ENCODE measurements at places on chromosomes 16 and 17.

- no peak for DNase-seq
These were observed 9.4 kb upstream of the CEP20 start for GRCh38 chr16:15897834-15898254.

GRCh38 chr16:12090151-12090530 lies 113.6 kb downstream of the SNX29 start:
- no peak for DNase-seq

DNA sequence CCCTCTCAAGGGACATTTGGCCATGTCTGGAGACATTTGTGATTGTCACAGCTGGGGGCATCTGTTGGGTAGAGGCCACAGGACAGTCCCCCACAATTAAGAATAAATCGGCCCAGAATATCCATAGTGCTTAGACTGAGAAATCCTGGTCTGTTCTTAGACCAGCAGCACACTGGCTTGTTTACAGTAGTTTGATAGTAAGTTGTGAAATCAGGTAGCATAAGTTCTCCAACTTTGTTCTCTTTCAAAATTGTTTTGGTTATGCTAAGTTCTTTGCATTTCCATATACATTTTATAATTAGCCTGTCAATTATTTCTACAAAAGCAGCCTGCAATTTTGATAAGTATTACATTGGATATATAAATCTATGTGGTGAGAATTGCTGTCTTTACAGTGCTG lies 6.8 kb downstream of the MGRN1 start:
- DNase-seq, result no peak

GRCh38 chr17:49029801-49030200 lies 32.6 kb downstream of the IGF2BP1 start:
- DNase-seq, result no peak

DNA sequence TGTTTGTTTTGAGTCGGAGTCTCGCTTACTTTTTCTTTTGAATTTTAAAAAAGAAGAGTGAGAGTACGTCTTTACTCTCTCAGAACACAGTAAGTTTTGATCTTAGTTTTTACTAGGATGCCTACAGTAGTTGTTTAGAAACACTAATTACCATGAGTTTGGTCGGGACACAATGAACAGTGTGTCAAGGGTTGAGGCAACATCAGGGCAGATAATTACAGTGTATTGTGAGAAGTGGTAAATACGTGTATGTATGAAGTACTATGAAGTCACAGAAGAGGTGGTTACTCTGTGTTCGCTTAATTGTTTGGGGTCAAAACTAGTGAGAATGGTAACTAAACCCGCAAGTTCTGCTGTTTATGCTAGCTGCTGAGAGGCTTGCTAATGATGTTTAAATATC lies 18.2 kb downstream of the PAFAH1B1 start:
- no peak for DNase-seq

DNA sequence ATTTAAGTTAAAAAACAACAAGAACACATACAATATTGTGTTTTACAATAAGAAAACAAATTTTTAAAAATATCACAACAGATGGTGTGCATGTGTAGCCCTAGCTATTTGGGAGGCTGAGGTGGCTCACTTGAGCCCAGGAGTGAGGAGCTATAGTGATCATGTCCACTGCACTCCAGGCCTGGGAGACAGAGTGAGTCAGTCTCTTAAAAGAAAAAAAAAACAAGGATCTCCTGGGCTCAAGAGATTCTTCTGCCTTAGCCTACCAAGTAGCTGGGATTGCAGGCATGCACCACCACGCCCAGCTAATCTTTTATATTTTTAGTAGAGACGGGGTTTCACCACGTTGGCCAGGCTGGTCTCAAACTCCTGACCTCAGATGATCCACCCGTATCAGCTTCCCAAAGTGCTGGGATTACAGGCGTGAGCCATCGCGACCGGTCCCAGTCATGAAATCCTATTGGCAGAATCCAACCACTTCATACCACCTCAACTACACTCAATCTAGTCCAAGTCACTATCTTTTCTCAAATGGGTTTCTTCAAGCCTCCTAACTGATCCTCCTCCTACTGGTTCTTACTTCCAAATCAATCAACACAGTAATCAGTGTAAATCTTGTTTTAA lies 55.0 kb downstream of the STH start:
- no peak for DNase-seq

DNA sequence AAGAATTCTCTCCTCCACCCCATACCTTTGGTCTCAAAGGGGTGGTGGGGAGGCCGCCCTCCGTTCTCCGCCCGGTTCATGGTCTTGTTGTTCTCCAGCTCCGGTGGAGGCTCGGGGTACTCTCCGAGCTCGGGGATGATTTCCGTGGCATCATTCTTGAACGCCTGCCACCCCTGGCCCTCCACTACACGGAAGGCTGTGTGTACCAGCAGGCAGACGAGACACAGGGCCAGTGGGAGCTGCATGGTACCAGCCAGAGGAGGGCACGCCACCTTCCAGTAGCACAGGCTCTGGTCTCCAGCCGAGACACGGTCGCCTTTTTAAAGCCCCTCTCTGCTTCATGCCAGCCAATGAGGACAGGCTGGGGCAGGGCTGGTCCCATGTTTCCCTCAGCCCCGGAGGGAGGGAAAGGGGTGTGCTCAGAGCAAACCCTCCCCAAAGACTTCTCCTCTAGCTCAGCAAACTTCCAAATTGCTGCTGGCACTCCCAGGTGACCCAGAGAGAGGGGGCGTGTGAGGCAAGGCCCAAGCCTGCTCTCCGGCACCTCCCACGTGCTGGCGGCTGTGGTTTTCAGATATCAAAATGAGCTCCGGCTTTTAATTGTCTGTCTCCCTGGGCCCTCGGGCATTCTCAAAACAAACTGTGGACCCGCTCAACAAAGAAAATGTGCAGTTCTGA lies at the start of gene SOST:
TSS of gene SOST (minus strand) at position 295 of the 678 bp plus-strand sequence. CDS start at position 245, 50 bp downstream.
- DNase-seq, result no peak

- no peak for DNase-seq
These were observed 718 bp downstream of the NDUFAB1 start for GRCh38 chr16:23595246-23595950.

GRCh38 chr17:19021622-19022083 lies 17.1 kb upstream of the FAM83G start:
- no peak for DNase-seq

DNA sequence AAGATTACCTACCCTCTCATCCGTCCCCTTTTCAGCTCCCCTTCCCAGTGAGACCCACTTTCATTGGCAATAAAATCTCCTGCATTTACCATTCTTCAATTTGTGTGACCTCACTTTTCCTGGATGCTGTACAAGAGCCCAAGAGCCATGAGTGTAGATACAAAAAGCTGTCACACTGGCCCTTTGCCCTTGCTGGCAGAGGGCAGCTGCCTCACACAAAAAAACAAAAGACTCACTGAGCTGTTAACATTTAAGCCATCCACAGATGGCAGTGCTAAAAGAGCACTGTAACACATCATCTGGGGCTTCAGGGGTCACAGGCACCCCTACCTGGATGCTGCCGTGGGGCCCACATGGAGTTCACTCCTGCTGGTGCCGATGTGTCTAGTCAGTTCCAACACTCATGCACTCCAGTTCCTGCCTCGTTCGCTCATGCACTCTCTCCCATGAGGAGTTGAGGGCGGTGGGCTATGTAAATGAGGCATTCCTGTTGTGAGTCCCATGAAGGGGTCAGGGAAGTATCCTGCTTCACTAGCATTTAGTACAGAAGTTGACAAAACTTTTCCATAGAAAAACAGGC lies 123.1 kb downstream of the CA10 start:
- DNase-seq, result no peak

DNA sequence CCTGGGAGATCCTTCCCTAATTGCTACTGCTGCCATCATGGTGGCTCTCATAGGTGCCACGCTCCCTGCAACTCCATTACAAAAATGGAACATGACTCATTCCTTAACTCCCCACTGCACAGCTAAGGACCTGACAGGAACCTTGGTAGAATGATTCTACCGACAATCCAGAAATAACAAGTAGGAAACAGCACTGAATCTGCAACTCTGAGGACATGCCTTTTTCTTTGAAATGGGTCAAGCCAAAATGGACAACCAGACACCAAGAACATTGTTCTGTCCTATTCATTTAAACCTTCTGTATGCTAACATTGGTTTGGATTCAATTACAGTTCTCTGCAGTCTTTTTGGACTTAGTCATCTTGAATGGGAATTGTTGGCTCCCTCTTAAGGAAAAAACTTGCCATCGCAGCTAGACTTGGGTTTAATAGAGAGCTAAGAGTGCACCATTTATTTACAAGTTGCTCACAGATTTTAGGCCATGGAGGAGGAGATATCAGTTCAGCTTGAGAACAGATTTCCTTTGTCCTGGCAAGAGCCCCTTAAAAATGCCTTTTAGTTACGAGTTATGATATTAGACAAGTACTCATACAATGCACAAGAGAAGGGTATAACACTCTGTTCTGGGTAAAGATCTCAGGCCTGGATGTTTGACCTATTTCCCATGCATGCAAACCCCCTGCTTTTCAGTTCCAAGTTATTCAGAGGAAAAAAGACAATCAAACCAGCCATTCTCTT lies 20.9 kb upstream of the NSRP1 start:
- no peak for DNase-seq

DNA sequence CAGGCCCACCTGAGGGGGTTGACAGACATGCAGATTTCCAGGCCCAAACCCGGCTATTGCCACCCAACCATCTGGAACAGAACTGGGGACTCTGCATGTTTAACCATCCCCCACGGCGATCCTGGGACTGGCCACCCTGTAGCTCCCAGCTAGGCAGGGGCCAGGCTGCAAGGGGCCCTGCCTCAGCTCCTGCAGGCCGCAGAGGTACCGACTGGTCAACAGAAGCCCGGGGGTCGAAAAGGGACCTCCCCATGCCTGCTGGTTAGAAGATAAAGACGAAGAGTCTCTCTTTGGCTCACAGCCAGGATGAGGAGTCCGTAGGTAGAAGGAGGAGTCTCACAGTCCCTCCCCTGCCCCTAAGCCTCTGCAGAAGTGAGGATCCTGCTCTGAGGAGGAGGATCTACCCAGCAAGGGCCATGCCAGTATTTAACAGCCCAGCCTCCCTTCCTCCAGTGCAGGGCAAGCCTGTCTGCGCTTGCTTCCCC lies 223.4 kb upstream of the TNRC6C start:
- no peak for DNase-seq

DNA sequence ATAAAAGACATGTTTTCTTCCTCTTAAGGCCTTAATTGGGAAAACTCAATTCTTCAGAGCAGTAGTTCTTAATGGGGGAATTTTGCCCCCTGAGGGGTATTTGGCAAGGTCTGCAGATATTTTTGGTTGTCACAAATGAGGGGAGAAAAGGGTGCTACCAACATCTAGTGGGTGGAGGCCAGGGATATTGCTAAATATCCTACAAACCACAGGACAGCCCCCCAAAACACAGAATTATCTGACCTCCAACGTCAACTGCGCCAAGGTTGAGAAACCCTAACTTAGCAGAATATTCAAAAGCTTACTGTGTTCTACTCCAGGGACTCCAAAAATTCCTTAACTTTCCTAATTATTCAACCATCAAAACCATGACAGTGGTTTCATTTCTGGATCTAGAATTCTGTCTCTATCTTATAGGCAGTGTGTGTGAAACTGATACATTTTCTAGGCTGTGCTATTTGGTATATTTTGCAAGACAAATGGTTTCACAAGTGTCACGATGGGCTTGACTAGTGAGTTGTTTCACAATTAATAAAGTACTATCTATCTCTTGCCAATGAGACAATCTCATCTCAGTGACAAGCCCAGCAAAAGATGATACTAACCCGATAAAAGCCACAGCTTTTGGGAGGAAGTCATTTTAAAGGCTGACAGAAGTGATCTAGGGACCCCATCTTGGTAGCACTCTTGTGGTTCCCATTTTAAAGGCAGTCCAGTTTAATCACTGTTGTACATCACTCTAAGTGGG lies 14.7 kb downstream of the TXNDC11 start:
- DNase-seq, result no peak

- DNase-seq, result no peak
These were observed 5.3 kb downstream of the GPRC5B start for GRCh38 chr16:19879241-19879792.

DNA sequence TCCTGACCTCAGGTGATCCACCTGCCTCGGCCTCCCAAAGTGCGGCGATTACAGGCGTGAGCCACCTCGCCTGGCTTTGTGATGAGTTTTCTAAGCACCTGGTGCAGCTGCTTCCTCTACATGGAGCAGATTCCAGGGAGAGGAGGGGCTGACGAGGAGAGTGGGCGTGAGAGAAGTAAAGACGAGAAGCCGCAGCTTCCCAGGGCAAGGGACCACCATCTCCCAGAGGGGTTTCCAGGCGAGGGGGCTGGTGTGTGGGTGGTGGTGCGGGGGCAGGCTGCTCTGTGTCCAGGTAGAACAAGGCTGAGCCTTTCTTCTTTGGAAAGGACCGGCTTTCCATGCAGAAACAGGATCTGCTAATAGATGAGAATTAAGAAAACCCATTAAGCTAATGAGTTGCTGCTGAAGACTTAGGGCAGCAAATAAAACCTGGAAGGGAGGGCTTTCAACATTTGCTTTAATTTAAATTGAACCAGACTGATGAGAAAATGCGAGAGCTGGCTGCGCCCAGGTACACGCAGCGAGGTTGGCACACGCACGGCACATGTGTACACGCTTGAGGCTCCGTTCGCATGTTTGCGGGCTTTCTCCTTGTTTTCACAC lies 236.7 kb downstream of the RBFOX3 start:
- no peak for DNase-seq

DNA sequence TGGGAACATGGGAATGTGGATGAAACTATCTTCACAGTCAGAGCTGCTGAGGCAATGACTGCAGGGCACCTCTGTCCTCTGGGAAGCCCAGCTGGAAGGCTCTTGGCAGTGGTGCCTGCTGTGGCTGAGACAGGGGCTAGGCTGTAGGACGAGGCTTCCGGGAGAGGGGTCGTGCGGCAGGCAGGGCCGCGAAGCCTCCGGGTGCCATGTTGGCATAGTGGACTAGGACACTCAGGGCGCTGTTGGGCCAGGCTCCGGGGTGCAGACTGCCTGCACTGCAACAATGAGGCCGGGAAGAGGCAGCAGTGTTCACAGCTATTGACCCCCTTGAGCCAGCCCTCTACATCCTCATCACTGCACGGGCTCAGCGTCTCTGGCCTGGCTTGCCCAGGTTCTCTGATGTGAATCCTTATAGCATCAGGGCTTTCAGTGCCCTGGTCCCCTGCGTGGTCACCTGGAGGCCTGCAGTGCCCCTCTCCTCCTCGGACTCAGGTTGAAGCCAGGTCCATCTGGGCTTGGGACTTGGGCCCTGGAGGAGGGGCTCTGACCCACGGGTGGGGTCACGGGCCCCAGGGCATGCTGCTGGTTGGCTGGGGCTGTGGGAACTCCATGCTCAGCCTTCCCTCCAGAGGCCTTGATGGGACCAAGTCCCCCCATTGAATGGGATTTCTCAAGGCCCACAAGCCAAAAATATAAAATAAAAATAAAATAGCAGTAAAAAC lies 91.6 kb downstream of the TNFRSF13B start:
- no peak for DNase-seq

GRCh38 chr16:10228779-10229178 lies 46.6 kb upstream of the GRIN2A start:
- DNase-seq, result no peak

DNA sequence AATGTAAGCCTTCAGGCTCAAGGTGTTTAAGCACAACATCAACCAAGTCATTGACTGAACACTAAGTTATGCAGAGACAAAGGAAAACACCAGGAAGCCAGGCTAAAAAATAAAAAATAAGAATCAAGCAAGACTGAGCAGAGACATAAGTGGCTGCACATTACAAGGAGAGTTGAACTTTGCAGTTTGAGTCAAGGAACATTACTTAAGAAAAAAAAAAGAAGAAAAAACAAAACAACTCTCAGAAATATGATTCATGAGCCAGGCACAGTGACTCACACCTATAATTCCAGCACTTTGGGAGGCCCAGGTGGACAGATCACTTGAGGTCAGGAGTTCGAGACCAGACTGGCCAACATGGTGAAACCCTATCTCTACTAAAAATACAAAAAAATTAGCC lies 168.1 kb downstream of the C16orf95 start:
- no peak for DNase-seq

- DNase-seq, result no peak
These were observed 224.3 kb upstream of the IRX5 start for GRCh38 chr16:54706406-54706805.
